ENCODE measurements at places on chromosomes 6 and 20.
A peak's percentile ranks its signal among the peaks of the same experiment; 100 is the strongest.

GRCh38 chr20:59597240-59597639 lies 7.1 kb upstream of the PHACTR3 start:
- DNase-seq = no peak

DNA sequence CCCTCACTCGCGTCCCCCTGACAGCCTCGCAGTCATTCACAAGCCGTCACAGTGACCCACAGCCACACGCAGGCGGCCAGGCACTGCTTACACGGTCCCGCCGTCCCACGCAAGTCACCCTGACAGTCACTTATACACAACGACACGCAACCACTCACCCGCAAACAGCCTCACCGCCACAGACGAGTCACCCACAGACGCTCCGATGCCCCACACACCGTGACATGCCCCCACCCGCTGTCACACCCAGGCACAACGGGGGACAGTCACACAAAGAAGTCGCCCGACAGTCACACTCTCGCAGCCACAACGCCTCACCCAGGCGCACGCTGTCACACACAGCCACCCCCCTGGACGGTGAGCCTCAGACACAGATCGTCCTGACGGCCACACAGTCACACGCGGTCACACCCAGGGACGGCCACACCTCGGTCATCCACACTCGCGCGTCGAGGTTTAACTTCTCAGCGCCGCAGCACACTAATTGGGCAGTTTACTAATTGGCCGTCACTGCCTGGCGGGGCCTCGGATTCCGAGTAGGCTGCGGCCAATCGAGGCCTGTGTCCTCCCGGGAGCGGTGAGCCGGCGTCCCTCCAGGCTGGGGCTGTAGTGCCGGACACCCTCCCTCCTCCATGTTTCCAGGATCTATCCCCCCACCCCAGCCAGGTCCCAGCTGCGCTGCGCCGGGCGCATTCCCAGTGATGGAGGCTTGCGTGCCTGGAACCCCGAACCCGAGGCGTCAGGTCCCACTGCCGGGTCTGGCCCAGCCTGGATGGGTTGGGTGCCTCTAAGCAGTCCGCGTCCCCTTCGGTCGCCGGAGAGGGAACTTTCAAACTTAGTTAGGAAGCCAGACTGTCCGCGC lies 790 bp downstream of the TOX2 start:
- DNase-seq = no peak

GRCh38 chr20:62702895-62703852 lies 5.5 kb upstream of the NTSR1 start:
- no peak for DNase-seq

DNA sequence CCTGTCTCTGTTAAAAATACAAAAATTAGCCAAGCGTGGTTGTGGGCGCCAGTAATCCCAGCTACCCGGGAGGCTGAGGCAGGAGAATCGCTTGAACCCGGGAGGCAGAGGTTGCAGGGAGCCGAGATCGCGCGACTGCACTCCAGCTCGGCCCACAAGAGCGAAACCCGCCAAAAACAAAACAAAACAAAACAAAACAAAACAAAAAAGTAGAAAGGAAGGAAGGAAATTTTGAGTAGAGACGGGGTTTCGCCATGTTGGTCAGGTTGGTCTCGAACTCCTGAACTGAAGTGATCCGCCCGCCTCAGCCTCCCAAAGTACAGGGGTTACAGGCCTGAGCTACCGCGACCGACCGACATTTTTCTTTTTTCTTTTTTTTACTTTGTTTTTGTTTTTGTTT lies 30.6 kb upstream of the PRSS16 start:
- DNase-seq = no peak

GRCh38 chr20:47620808-47621805 lies 119.4 kb downstream of the NCOA3 start:
- DNase-seq = peak; percentile 30

GRCh38 chr6:26158581-26159356 lies 71.5 kb downstream of the HFE start:
- peak; percentile 60 for DNase-seq

GRCh38 chr6:2862712-2863181 lies 21.1 kb upstream of the SERPINB1 start:
- DNase-seq = peak; percentile 69

- peak; percentile 4 for DNase-seq
These were observed 255.4 kb upstream of the IRAK1BP1 start for GRCh38 chr6:78611886-78612480.

DNA sequence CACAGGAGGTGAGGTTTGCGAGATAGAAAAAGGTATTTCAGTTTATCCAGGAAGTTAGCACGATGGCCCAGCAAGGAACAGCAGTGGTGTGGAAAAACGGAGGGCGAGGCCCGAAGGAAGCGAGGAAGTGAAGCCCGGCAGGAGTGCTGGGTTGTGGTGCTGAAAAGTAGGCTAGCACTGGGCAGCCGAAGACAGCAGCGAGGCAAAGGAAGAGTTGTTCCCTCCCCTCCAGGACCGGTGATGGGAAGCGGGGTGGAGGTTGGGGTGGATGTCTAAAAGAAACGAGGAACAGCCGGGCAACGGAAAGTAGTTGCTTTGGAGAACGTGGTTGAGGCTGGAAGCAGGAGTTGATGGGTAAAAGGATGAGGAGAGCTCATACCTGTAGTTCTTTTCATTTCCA lies 1.4 kb downstream of the METTL24 start:
- no peak for DNase-seq

- no peak for DNase-seq
These were observed 257.1 kb downstream of the BCKDHB start for GRCh38 chr6:80363501-80364122.

GRCh38 chr20:58677079-58677604 lies 15.5 kb upstream of the NPEPL1 start:
- no peak for DNase-seq

- no peak for DNase-seq
These were observed 41.0 kb upstream of the RAB23 start for GRCh38 chr6:57262901-57263694.

- DNase-seq = no peak
These were observed 200.5 kb downstream of the ARID1B start for GRCh38 chr6:156977527-156978291.

DNA sequence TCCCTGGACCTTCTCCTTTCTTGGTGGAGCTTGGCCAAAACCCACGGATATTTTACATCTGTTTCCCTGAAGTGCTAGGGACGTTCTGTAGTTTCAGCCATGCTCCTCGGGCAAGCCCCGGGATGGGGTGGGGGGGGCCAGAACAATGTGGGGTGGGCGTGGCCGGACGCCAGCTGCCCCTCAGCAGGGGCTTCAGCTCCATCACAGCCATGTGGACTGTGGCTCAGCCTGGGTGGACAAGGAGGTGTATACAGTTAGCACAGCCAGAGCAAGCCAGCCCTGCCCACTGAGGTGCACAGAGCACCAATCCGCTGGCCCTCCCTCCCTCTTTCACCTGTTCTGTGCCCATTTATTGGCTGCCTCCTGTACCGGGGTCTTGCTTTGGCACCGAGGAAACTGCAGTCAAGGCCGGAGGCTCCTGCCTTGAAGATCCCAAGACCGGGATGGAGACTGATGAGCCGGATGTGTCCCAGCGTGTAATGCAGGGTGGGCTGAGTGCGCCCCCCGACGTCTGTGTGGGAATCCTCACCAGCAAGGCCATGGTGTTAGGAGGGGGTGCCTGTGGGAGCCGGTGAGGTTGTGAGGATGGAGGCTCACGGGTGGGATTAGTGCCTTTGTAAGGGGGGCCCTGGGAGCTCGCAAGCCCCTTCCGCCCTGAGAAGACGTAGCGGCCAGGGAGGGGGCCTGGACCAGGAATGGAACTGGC lies 28.0 kb downstream of the FRMD1 start:
- no peak for DNase-seq

DNA sequence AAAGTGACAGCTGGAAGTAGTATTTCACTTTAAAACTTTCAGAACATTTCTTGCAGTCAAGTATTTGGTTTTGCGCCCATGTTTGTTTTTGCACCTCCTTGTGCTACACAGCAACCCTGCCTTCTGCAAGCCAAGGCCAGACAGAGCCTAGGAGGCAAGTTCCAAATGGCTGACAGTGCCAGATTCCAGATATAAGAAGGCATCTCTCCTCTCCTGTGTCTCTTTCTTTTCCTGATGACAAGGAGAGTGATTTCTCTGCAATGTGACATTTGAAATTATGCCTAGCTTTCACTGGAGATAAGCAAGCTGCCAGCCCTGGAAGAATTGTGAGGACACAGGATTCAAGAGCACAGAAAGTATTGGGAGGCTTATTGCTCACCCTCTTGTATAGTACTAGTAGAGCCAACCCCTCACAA lies 149.1 kb upstream of the TENT5A start:
- DNase-seq = no peak

- no peak for DNase-seq
These were observed 93.5 kb downstream of the TMEM170B start for GRCh38 chr6:11631008-11631407.

- no peak for DNase-seq
These were observed 171.1 kb downstream of the PREX1 start for GRCh38 chr20:48656661-48657211.
